DND-41 (cell line): ENCODE measurements at places on chromosomes 5 and 9.

DNA sequence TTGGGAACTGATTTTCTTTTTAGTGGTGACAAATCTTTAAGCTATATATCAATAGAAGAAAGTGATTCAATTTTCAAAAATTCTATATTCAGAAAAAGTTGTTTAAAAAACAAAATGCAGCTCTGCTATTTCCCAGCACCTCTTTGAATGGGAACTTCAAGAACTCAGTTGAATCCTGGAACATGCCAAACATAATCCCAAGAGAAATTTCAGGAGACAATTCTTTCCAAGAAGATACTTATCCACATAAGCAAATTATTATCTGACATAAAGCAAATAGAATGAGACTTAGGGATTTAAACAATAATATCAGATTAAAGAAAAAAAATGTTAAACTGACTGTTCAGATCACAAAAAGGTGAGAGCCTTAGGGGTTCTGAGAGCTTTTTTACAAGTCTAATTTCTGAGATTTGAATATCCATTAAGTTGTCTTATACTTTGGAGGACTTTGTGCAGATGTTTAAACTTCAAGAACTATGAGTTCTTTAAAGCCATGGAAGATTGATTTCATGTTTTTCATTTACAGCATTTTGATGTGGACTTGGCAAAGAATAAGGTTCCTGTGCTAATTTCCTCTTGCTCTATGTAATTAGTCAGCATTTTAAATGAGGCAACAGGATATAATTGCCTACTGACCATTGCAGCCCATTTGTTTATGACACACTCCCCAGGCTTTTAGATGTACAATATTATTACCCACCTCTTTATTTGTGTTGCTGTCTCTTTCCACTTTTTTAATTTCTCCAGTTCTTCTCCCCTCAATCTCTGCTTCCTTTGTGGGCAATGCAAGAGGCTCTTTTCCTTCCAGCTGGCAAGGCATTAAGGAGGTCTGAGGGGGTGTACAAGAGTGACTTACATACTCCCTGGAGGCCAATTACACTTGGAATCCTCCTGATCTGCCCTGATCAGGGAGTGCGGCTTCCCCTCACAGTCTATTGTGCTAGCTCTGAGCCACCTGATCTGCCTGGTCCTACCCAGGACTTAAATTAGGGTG is 419.1 kb downstream of the NR2F1-AS1 start:
- no peak overlapping the region for H3K4me3 ChIP-seq
- no peaks in the 10 kb centered on the region for H3K36me3 ChIP-seq
- no peaks in the 10 kb centered on the region for H3K4me1 ChIP-seq
- H3K27me3 ChIP-seq, result no peaks in the 10 kb centered on the region
- no peak for DNase-seq
- H3K27ac ChIP-seq, result no peak overlapping the region

- H3K27me3 ChIP-seq, result peaks cover 3% of the 10 kb centered on the region
- DNase-seq, result no peak
- no peak overlapping the region for H3K27ac ChIP-seq
- H3K36me3 ChIP-seq, result no peaks in the 10 kb centered on the region
- H3K4me3 ChIP-seq, result no peak overlapping the region
Observed at GRCh38 chr9:18236336-18236735, 237.6 kb upstream of the ADAMTSL1 start.

GRCh38 chr5:158369241-158369640 is 510.3 kb upstream of the CLINT1 start:
- DNase-seq, result no peak
- H3K4me3 ChIP-seq, result no peak overlapping the region
- H3K36me3 ChIP-seq, result no peaks in the 10 kb centered on the region
- no peaks in the 10 kb centered on the region for H3K4me1 ChIP-seq
- no peaks in the 10 kb centered on the region for H3K27me3 ChIP-seq

DNA sequence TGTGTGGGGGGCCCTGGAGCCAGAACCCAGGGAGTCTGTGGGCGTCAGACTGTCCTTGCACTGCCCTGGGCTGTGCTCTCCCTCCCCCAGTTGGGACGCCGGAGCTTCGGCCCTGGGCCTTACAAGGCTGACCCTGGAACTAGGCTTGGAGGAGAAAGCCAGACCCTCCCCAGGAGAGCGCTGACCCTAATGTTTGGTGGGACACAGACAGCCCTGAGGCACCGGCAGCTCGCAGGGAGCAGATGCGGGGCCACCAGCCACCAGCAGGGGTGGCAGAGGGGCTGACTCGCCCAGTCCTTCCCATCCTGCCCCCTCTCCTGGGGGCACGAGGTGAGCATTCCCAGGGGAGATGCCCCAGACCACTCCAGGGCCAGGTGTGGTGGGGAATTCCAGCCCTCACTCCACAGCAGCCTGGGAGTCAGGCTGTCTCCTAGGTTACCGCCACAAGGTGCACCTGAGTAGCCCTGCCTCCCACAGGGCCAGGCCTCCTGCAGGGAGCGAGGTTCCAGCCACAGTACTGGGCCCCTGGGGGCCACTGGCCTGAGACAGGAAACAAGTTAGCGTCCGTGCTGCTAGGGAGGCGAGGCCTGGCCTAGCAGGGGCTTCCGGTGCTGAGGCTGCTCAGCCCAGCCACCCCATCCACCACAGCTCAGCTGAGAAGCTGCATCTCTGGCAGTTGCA is 134.6 kb downstream of the OLFM1 start:
- no peaks in the 10 kb centered on the region for H3K36me3 ChIP-seq
- DNase-seq, result no peak
- no peaks in the 10 kb centered on the region for H3K27me3 ChIP-seq

DNA sequence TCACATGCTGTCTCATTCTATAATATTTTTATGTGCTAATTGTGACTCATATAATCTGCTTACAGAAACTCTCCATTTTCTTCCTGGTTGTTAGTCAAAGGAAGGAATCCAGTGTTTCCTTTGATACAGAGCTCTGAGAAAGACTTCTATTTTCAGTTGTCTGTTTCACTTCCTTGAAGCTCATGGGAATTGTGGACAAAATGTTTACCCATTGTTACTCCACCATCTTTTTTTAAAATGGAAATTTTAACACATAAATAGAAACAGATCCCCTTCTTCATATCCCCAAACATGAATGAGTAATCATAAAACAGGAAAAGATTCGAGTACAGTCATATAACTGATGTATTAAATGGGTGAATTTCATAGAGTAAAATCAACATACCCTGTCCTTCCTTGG is 42.0 kb upstream of the KCNN2 start:
- DNase-seq, result no peak
- H3K27ac ChIP-seq, result no peak overlapping the region
- no peak overlapping the region for H3K4me3 ChIP-seq
- H3K27me3 ChIP-seq, result no peaks in the 10 kb centered on the region
- no peaks in the 10 kb centered on the region for H3K4me1 ChIP-seq
- no peaks in the 10 kb centered on the region for H3K36me3 ChIP-seq

DNA sequence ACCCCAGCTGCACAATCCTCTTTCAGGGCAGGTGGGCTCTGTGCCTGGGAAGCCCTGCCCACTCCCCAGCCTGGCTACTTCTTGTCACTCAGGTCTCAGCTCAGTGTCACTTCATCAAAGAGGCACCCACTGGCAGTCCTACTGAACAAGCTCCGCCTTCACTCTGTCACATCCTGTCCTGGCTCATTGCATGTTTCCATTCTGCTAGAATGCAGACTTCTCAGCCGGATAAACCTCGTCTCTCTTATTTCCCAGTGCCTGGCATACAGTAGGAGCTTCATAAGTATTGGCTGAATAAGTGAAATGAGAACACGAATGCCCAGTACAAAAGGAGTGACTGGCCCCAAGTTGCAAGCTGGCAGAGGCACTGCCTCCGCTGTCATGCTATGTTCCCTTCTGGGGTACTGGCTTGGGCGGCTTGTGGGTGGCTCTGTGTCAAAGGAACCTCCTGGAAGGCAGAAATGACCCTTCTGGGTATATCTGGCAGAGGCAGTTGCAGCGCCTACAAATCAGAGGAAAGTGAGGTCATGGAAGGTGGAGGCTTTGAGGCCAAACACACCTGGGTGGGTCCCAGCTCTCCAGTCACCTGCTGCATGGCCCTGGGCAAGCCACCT is 98.3 kb upstream of the PHYKPL start:
- no peak overlapping the region for H3K27ac ChIP-seq
- no peaks in the 10 kb centered on the region for H3K36me3 ChIP-seq
- H3K4me1 ChIP-seq, result peaks cover 6% of the 10 kb centered on the region; the same call in 1 of the 2 replicates
- no peaks in the 10 kb centered on the region for H3K27me3 ChIP-seq

- H3K4me3 ChIP-seq, result no peak overlapping the region
- no peaks in the 10 kb centered on the region for H3K36me3 ChIP-seq
- no peaks in the 10 kb centered on the region for H3K4me1 ChIP-seq
Observed at GRCh38 chr5:126189862-126190261, 233.3 kb upstream of the GRAMD2B start.
